AG10803 (cell line): ENCODE measurements at places on chromosomes 2 and 18.

DNA sequence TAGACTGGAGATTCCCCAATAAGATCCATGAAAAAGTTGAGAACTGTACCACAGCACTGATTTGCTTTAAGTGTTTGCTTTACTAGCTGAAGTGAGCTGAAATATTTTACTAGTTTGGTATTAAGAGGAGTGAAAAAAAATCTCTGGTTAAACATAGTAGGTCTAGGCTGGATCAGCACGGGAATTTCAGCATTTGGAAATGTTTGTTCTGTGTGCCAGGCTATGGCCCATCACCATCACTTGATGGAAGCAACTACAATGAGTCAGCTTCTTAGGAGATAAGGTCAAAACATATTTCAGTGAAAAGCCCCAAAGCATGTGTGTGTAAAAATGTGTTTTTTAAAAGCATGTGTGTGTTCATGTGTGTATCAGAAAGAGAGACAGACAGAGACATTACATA lies 131.4 kb upstream of the DNMT3A start:
- no peak for DNase-seq

DNA sequence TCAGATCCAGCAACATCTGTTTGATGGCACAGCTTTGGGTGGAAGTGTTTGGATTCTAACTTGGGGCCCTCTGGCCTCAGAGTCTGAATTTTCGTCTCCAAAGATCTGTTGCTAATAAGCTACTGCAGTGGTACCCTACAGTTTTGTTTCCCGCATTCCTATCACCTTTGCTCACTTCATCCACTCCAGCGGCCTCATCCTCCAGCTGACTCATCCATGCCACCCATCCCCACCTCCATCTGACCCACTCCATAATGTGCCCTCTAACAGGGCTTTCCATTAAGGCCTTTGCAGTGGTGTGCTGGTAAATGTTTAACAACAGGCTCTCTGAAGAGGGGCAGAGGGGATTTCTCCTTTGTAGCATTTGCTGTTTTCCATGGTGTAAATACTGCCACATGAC lies 225.5 kb downstream of the TGIF1 start:
- peak; percentile 39 for DNase-seq

DNA sequence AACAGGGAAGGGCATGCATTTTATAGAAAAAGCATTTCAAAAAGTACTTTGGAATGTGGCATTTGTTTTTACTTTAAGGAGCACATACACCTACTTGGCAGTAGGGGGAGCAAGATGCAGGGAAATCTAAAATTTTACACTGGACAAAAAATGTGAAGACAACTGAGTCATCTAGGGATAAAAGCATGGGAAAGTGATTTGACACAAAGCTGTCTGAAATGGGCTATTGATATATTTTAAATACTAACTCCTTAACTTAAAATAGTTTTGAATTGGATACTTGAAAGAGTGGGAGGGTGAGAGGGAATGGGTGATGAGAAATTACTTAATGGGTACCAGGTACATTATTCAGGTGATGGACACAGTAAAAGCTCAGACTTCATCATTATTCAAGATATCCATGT lies 15.8 kb downstream of the TMEM200C start:
- peak; percentile 55 for DNase-seq

GRCh38 chr2:199484927-199485326 lies 27.2 kb upstream of the SATB2 start:
- peak; percentile 26 for DNase-seq

DNA sequence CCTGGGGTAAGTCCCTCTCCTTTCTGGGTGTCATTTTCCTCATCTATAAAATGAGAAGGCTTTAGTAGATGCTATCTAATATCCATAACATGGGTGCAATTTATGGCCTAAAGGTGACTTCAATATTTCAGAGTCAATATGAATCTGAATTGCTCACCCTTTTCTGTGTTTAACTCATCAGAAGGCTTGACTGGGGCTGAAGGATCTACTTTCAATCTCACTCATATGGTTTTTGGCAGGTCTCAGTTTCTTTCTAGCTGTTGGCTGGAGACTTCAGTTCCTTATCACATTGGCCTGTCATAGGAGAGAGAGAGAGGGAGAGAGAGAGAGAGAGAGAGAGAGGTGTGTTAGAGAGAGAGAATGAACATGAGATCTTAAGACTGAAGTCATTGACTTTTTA lies 343.7 kb upstream of the MEX3C start:
- DNase-seq: no peak
